Subcutaneous preadipocyte (primary cell): ENCODE measurements at places on chromosomes 12 and 14. TPM values are rescaled to one million over a fixed set of nuclear protein-coding genes. Genes with fewer than 3 reads are reported as not detected.

Gene PLEKHG7
- not detected in 2 replicates for total RNA-seq

Gene ARHGEF40
- total RNA-seq, result 27.9 and 46.5 TPM in 2 replicates

Gene CCDC38
- total RNA-seq, result not detected in 2 replicates

Gene TAS2R46
- 2.2 TPM in 2 replicates for total RNA-seq

Gene SMOC1
- 23.9 and 25.2 TPM in 2 replicates for total RNA-seq

Gene PRR4
- total RNA-seq, result 2.2 and 3.9 TPM in 2 replicates

Gene BIN2
- total RNA-seq, result not detected in 2 replicates

Gene CCDC177
- not detected in 2 replicates for total RNA-seq

Gene TPPP2
- total RNA-seq, result not detected in 2 replicates

Gene SINHCAF
- 14.3 and 28.0 TPM in 2 replicates for total RNA-seq

Gene APOLD1
- 5.1 and 5.5 TPM in 2 replicates for total RNA-seq

Gene GDF3
- not detected in 2 replicates for total RNA-seq

Gene KERA
- not detected in 2 replicates for total RNA-seq

Gene ARMH4
- total RNA-seq, result 1.4 and 2.9 TPM in 2 replicates

Gene RNASE2
- not detected in 2 replicates for total RNA-seq

Gene GPRC5D
- total RNA-seq, result not detected in 2 replicates

Gene TMEM132C
- under 0.01 TPM in 1 of 2 replicates, not detected in the other for total RNA-seq

Gene SYNDIG1L
- total RNA-seq, result not detected in 2 replicates

Gene TCL1B
- not detected in 2 replicates for total RNA-seq

Gene CPM
- 6.3 and 19.8 TPM in 2 replicates for total RNA-seq

Gene CABP1
- 0.20 and 0.37 TPM in 2 replicates for total RNA-seq

Gene GZMB
- not detected in 2 replicates for total RNA-seq

Gene DAO
- total RNA-seq, result not detected in 2 replicates

Gene MGAT4C
- total RNA-seq, result not detected in 2 replicates

Gene RPL10L
- total RNA-seq, result not detected in 2 replicates

Gene MYF5
- not detected in 2 replicates for total RNA-seq

Gene TAS2R42
- not detected in 2 replicates for total RNA-seq

Gene KRT82
- not detected in 2 replicates for total RNA-seq

Gene ACTR10
- total RNA-seq, result 27.8 and 41.5 TPM in 2 replicates
